Activated CD8-positive, alpha-beta memory T cell treated with anti-CD3 and anti-CD28 coated beads for 1 hour (primary cell): ENCODE measurements at places on chromosomes 3 and 15.

DNA sequence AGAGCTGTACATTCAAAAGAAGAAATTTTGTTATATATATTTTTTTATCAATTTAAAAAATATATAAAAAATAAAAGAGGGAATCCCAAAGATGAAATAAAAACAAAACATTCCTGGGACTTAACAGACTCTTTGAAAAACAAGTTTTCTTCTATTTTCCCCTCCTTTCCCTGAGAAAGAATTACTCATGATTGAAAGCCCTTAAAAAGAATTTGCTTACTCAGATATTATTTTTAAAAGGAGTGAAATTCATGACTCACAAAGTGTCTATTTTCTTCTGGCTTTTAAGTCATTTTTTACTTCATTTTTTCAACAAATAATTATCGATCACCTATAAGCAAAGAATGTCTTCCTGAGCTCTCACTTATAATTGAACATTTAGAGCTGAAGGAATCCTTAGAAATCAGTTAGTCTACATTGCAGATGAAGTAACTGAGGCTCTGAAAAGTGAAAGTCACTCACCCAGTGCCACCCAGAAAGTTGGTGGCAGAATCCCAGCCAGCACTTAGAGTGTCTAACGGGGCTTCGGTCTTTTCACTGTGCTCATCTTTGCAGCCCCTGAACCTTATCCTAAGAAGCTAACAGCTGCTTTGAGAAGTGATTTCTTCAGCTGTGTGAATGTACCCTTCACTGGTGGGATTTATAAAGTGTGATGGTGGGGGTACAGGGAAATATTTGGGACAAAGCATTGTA, 42.5 kb upstream of the NUDT16 start:
- DNase-seq, result no peak

GRCh38 chr3:151644020-151644620, 89.6 kb upstream of the AADACL2 start:
- DNase-seq, result no peak

- no peak for DNase-seq
Measured at GRCh38 chr3:52846432-52846965, 11.7 kb upstream of the MUSTN1 start.

- DNase-seq, result no peak
Measured at GRCh38 chr3:47409688-47410416, 29.0 kb downstream of the PTPN23 start.

DNA sequence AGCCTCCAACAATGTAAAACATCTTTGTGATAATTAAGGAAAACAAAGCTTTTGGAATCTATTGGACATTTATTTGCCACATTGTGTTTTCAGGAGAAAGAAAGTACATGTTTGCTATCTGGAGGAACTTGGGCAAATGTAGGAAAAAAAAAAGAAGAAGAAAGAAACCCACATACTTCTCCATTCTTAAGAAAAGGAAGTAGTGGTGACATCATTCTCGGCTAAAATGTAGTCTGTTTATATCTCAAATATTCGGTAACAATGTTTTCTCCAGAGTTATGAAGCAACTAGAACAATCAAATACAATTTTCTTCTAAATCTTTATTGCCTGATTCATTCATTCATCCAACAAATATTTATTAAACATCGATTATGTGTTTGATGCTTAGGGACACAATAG, 2.3 kb upstream of the TGFBR2 start:
- DNase-seq, result no peak

- DNase-seq, result no peak
Measured at GRCh38 chr15:67784090-67784781, 41.1 kb upstream of the SKOR1 start.

- no peak for DNase-seq
Measured at GRCh38 chr3:168048414-168049330, 47.1 kb downstream of the GOLIM4 start.

GRCh38 chr3:46947981-46948791, 28.4 kb downstream of the CCDC12 start:
- DNase-seq, result peak; percentile 70

DNA sequence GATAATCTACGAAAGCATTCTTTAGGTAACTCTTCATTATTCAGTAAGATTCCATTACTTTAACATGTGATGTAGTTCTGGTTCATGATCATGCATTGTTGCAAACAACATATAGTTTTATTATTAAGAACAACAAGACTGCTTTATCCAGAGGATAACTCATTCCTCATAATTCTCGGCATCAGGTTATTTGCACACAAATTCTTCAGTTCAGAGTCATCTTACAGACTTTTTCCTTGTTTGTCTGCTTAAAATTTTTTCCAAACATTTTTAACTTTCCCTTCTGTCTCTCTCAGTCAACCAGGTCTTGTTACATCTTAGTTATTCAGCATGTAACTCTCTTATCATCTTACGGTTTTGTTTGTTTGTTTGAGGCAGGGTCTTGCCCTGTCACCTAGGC, 60.1 kb downstream of the VGLL3 start:
- no peak for DNase-seq

- no peak for DNase-seq
Measured at GRCh38 chr3:44962621-44963393, 13.2 kb downstream of the ZDHHC3 start.

GRCh38 chr3:6928064-6928463, 67.1 kb downstream of the GRM7 start:
- DNase-seq, result no peak

- DNase-seq, result no peak
Measured at GRCh38 chr3:58725326-58725853, 58.8 kb upstream of the FAM3D start.

- no peak for DNase-seq
Measured at GRCh38 chr3:151315846-151316245, 774 bp downstream of the GPR87 start.

DNA sequence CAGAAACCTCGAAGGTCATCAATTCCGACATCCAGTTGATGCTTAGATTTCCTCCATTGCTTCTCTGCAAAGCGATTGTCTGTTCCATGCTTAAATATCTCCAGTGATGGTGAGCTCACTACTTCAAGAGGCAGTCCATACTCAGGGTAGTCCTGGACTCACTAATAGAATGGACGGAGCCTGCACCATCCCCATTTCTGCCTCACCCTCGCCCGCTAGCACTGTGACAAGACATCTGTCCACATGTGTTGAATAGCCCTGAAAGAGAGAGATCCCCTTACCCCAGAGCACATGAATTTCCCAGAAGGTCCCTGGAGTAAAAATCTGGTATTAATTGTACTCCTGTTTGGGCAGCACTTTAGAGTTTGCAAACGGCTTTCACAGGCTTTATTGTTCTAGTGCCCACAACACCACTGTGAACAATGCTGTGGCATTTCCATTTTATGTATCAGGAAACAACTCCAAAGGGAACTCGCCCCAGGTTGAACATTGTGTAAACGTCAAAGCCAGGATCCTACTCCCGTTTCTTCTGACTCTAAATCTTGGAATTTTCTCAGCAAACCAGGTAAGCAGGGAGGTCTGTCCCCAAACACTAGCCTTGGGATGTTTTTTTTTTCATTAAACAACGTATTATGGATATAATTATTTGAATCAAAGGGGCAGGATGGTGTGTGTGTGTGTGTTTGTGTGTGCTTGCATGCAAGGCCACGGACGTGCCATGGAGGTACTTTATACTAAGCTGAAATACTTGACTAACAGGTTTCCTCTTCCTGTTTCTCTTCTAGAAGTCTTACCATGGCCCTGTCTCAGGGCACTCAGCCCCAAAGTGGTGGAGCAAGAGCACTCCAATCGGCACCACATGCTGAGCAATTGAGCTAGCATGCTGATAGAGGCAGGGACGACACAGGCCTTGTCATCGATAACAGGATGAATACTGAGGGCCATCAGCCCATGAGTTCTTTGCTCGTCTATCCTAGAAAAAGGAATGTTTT, 198.3 kb downstream of the OPA1 start:
- DNase-seq, result no peak

GRCh38 chr15:55942332-55942731, 51.1 kb downstream of the NEDD4 start:
- DNase-seq, result no peak

DNA sequence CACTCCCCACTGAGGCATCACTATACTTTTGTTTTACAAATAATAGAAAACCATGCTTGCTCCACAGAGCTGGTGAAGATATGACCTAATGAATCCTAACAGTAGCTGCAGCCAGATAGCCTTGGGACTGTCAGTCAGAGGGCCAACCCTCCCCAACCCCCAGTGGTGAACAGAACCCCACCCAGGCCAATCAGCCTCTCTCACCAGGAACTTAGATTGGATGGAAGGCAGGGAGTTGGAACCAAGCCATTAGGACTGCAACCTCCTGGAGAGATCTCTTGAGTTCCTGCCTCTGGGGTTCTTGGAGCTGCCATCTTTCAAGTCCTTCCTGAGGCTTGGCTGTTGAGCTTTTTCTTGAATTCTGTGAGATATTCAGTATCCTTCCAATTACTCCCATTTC, 3.0 kb upstream of the MRPS22 start:
- no peak for DNase-seq
